ENCODE measurements at places on chromosomes 1 and 21.

DNA sequence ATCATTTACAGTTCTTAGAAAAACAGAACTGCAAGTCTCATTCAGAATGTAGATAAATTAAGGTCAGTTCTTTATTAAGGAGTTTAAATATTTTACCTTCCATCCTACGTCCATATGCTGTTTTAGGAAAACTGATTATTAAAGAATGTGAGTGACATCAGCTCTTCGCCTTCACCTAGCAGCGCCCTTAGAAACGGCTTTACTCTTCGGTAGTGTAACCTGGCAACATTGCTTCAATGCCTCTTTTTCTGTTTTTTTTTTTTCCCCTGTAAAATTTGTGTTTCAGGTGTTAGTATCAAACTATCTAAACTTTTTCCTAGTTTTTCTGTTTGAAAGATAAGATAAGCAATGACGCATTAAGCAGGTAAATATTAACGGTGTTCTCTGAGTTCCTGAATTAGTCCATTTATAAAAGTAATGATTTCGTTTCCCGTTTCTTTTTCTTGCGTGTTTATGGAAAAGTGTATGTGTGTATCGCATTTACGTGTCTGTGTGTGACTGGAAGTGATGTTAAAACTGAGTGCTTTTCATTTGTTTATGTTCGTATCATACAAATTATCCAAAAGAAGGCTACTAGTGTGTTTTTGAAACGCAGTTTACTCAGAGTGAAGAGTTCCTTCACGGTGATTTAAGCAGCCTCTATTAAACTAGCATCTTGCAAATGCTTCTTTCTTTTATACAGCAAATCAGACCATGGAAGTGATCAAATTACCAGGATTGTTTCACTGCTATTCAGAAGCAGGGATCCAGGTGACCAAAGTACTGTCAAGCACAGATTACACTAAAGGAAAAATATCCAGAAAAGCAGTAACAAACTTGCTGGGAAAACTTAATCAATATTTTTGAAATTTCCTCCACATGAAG, 139.0 kb downstream of the SDCCAG8 start:
- DNase-seq = no peak

GRCh38 chr1:212237651-212238050, 47.6 kb upstream of the PPP2R5A start:
- DNase-seq = no peak

DNA sequence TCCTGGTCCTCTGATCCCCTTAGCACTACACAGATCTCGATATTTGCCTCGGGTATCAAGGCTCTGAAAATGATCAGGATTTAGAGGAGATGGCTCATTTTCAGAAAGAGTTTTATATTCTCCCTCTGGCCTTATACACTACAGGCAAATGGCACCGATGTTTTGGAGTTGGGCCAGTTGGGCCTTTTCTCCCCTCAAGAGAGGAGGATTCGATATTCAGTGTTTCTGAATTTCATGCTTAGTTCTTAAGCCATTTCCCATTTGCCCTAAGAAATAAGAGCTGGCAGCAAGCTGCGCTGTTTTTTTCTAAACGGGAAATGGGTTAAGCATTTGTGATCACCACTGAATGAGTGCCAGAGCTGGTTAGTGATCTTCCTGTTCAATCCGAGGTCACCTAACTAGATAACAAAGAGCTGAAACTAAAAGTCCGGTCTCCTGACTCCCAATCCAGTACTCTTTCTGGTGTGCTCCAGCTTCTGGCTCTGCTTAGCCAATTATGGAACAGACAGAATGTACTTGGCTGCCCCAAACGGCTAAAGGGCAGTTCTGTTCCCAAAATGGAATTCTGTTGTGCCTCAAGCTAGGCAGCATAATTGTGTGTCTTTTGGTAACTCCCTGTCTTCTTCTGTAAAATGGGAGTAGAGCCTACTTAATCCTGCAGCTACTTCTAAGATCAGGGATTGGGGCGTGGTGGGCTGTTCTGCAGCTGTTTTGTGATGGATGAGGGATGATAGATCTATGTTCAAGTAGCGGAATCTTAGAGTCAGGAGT, 1.2 kb upstream of the CPT2 start:
- no peak for DNase-seq

DNA sequence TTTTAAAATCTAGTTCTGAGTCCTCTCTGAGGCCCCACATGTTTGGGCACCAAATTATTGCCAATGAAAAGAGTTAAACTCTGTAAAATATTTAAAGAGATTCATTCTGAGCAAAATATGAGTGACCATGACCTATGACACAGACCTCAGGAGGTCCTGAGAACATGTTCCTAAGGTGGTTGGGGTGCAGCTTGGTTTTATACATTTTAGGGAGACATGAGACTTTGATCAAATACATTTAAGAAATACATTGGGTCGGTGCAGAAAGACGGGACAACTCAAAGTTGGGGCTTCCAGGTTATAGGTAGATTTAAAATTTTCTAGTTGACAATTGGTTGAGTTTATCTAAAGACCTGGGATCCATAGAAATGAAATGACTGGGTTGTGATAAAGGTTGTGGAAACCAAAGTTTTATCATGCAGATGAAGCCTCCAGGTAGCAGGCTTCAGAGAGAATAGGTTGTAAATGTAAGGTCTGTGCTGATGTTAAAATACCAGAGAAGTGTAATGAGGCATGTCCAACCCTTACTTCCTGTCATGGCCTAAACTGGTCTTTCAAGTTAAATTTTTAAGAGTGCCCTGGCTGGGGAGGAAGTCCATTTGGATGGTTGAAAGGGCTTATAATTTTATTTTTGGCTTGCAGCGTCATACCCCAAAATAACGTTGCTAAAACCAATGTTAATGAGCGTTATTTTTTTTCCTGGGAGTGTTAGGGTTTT, 274.9 kb downstream of the NUF2 start:
- no peak for DNase-seq

DNA sequence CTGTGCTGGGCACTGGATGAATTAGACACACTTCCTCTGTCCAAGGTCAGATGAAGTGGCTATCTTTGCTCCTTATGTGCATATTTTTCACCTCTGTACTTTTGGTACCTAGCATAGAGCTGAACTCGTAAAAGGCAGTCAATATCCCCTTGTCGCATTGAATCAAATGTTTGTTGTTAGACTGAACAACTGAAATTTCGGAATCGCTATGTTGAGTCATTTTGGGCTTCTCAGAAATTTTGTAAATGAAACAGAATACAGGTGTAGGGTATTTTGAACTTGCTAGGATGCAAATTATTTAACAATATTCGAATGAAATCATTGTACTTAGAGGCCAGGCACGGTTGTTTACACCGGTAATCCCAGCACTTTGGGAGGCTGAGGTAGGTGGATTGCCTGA, 48.0 kb downstream of the PDE4B start:
- no peak for DNase-seq

DNA sequence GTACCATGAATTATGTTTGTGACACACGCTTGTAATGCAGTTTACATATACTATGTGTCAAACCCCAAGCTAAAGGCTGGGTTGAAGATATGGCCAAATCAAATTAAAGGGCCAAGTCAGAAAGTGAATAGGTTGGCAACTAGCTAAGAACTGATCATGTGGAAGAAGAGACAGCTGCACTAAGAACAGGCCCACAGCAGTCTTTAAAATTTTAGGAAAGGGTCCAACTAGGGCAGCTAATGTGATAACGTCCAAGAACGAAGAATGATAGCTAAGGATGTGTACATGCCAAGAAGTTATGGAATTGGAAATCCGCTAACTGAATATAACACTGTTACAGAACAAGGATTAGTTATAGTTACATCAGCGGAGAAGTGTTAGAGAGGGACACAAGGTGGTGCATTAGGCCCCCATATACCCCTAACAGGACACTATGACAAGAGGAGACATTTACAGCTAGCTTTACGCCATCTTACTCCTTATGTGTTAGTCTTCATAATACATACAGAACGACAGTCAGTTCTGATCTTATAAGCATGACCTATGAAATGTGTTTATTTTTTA, 6.5 kb upstream of the RNF2 start:
- DNase-seq = no peak

- DNase-seq = no peak
These were observed 142.0 kb downstream of the FOXD2 start for GRCh38 chr1:47579809-47580208.

All from NCI-H146 (cell line).